ENCODE measurements at places on chromosomes 2 and 18.

- no peak for DNase-seq
These were observed 53.5 kb downstream of the RDH14 start for GRCh38 chr2:18506883-18507509.

DNA sequence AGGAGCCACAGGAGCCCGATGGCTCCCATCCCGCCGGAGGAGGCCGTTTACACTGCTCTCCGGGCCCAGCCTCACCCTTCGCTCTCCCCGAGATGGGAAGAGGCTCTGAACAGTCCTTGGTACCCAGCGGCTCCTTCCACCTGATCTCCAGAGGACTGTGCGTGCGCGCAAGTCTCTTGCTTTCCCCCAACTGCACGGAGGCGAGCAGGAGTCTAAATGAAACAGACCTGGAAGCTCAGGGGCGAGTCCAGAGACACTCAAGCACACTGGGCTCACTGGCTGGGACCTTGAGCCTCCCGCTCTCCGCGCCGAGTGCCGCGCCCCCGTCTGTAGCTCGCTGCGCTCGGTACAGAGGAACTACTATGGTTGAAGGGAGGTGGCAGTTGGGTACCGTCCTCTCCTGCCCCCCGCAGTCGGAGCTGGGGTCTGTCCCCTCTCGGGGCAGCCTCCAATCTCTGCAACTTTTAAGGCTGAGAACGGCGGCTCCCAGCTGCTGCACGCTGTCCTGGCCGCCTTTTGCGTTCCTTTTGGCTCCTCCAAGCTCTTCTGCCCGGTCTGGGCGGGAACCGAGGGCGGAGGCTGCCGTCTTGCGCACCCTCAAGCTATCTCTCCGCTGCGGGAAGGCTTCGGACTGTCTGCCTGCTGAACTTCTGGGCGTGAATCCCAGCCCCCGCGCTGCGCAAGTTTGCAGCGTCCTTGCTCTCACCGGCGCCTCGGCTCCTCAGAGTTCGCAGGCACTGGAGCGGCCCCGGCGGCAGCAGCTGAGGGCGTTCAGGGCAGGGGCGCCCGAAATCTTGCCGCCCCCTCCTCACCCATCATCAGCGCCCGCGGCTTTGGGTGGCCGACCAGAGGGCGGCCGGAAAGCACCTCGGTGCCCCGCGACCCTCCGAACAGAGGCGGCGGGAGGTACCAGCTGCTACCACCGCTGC, 491 bp downstream of the ALK start:
- DNase-seq, result no peak

- no peak for DNase-seq
These were observed 90.3 kb downstream of the SPATS2L start for GRCh38 chr2:200396781-200397242.

- no peak for DNase-seq
These were observed 47.6 kb upstream of the PTH2R start for GRCh38 chr2:208358758-208359631.

GRCh38 chr18:77090546-77091174, 41.9 kb downstream of the MBP start:
- no peak for DNase-seq

DNA sequence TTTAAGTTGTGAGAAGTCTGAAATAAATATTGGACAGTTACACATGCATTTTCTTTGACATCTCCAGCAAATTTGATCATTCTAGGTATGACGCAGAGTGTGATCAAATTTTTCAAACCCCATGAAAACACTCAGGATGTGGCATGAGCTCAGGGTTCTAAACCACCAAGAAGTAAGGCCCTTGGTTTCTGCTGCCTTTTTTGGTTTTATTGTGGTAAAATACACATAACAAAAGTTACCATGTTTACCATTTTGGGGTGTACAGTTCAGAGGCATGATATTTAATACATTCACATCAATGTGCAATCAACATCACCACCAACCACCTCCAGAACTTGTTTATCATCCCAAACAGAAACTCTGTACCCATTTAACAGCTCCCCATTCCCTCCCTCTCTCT, 64.3 kb upstream of the TTN start:
- DNase-seq, result no peak

GRCh38 chr2:237128026-237128703, 42.5 kb downstream of the COPS8 start:
- no peak for DNase-seq

DNA sequence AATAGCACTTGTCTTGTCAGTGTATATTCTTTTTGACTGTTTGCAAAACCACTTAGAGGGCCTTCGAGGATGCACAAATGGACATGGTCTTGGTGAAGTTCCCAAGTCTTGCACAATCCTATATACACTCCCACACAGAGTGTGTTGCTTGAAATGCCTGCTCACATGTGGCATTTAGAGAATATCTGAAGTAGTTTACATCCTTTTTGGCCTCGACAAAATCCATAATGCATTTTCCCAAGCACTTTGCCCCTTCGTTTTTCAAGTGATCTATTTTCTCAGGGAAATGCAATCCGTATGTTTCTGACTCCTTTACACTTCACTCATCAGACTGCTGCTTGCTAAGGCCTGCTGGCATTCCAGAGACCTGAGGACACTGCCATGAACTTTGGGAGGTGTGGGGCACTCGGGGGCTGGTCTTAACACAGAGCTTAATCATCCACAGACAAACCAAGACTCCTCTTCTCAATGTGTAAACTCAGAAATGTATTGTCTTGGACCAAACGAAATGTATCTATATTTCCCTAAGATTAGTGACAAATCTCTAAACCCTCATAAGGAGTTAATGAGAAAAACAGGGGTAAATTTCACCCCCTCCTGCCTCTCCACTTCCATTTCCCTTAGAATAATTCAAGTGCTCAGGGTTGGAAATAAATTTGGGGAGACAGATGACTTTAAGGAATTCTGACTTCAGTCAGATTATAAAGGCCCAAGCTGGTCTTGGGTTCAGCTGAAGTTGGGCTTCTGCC, 219.3 kb upstream of the APCDD1 start:
- no peak for DNase-seq

GRCh38 chr2:169034256-169034655, 3.1 kb upstream of the ABCB11 start:
- DNase-seq, result no peak

- no peak for DNase-seq
These were observed 151.5 kb downstream of the WDSUB1 start for GRCh38 chr2:159134979-159135378.

GRCh38 chr18:58727776-58728500, 56.7 kb downstream of the MALT1 start:
- no peak for DNase-seq

- DNase-seq, result peak; percentile 61
These were observed 60.7 kb downstream of the CXCR4 start for GRCh38 chr2:136057023-136057801.

GRCh38 chr2:105910497-105911238, 166.0 kb downstream of the NCK2 start:
- DNase-seq, result no peak

GRCh38 chr2:69911985-69912563, 2.8 kb upstream of the MXD1 start:
- peak; percentile 67 for DNase-seq

- DNase-seq, result no peak
These were observed 17.8 kb downstream of the SMAD7 start for GRCh38 chr18:48932822-48933510.

GRCh38 chr2:240293557-240294461, 141.7 kb upstream of the GPC1 start:
- DNase-seq, result no peak

DNA sequence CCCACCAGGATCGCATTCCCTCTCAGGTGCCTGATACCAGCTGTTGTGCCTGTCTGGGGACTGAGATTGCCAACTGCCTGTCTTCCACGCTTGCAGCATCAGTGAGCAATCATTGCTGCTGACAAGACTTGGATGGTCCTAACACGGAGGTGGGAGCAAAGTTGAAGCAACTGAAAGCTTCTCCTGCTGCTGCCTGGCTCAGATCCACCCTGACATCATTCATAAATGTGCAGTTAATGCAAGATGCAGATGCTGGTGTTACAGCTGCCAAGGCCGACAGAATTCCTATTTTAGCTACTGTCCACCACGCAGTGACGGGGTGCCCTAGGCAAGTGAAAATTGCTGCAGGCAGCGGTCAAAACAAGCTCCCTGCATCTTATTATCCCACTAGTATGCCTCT, 131.4 kb downstream of the VWC2L start:
- no peak for DNase-seq

- peak; percentile 9 for DNase-seq
These were observed 32.2 kb downstream of the FAM178B start for GRCh38 chr2:96954011-96954846.

- no peak for DNase-seq
These were observed 935.9 kb upstream of the LRATD1 start for GRCh38 chr2:13696601-13697000.
